ENCODE measurements at places on chromosomes 11 and 22.

DNA sequence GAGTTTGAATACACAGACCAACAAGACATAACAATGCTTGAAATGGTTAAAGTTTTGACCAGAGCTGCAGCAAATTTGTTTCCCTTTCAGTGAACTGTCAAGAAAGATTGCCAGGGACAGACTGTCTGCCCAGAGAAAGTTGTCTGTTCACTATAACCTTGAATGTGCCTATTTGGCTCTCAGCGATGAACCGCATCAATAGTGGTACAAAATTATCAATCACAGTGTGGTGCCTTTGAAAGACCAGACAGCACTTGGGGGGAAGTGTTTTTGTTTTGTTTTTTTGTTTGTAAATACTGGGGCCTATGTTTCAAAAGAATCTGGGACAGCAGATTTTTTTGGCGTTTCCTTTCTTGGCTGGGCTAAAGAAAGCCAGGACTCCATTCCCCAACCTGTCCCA is 123.1 kb downstream of the CD44 start:
- DNase-seq, result no peak

- DNase-seq, result no peak
Observed at GRCh38 chr11:21072558-21072957, 403.2 kb downstream of the NELL1 start.

GRCh38 chr11:8545698-8546366 is 48.2 kb downstream of the STK33 start:
- no peak for DNase-seq

DNA sequence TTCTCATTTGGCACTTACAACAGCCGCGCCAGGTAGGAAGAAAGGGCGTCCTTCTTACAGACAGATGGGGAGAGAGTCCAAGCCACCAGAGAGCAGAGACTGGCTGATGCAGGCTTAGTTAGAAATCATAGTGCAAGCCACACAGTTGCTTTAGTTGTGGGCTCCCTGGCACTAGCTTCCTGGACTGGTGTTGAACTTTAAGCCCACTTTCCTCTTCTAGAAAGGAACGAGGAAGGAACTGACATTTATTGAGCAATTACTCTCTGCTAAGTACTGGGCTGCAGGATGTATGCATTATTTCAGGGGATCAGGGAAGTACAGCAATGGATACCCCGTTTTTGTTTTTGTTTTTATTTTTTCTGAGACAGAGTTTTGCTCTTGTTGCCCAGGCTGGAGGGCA is 3.0 kb downstream of the BACE1 start:
- DNase-seq, result no peak

DNA sequence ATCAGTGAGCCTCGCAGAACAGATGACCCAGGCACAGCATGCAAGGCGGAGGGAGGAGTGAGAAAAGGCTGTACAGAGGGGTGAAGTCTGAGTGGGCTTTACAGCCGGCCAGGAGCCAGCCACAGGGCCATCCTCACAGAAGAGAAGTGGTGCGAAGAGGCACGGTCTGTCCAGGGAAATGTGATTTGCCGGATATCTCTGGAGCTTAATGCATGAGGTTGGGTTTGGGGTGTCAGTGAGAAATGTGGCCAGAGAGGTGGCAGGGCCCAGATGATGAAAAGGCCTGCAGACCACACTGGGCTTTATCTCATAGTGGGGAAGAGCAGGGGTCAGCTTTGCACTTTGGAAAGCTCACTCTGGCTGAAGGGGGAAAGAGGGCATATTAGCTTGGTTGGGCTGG is 255.2 kb downstream of the BUD13 start:
- DNase-seq, result no peak

DNA sequence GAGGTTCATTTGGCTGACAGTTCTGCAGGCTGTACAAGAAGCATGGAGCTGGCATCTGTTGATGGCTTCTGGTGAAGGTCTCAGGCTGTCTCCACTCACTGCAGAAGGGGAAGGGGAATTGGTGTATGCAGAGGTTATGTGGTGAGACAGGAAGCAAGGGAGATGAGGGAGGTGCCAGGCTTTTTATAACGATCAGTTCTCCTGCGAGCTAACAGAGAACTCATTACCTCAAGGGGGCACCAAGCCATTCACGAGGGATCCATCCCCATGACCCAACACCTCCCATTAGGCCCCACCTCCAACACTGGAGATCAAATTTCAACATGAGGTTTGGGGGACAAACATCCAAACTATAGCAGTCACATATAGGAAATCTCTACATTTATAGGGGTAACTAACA is 38.7 kb upstream of the E2F8 start:
- DNase-seq, result no peak

DNA sequence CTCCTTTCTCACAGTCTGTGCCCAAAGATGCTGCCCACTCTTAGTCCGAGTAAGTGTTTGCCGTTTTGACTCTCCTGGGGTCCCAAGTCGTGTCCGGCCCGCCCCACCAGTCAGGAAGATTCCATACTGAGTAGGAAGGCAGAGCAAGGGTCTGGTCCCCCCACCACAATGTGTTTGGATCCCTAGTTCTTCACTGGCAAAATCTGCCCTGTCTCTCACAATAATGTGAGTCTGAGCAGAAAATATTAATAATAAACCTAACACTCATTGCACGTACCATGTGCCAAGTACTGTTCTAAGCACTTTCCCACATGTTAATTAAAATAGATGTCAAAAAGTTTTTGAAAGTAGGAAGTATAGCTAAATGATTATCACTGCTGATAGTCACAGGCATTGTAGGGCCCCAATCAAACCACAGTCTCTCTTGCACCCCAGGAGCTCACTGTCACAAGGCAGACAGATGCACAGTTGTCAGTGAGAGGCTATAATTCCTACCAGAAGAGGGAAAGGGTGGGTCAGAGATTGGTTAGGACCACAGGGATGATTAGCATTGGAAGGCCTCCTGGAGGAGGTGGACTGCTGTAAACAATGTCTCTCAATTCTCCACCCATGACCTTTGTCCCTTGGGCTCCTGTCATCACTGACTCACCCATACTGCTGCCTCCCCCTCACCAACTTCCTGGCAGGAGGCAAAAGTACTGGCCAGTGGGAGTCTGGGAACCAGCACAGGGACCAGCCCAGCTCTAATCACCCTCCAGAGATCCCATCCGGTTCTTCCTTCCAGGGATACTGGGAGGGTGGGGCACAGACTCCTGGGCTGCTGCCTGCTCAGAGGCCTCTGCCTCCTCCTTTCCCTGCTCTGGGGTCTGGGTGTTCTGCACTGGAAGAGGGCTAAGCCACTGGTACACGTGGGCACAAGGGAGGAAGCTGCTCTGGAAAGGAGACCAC is 1.0 kb upstream of the POLD4 start:
- DNase-seq, result peak; percentile 90

- DNase-seq, result no peak
Observed at GRCh38 chr22:49788504-49788903, 39.2 kb downstream of the BRD1 start.

DNA sequence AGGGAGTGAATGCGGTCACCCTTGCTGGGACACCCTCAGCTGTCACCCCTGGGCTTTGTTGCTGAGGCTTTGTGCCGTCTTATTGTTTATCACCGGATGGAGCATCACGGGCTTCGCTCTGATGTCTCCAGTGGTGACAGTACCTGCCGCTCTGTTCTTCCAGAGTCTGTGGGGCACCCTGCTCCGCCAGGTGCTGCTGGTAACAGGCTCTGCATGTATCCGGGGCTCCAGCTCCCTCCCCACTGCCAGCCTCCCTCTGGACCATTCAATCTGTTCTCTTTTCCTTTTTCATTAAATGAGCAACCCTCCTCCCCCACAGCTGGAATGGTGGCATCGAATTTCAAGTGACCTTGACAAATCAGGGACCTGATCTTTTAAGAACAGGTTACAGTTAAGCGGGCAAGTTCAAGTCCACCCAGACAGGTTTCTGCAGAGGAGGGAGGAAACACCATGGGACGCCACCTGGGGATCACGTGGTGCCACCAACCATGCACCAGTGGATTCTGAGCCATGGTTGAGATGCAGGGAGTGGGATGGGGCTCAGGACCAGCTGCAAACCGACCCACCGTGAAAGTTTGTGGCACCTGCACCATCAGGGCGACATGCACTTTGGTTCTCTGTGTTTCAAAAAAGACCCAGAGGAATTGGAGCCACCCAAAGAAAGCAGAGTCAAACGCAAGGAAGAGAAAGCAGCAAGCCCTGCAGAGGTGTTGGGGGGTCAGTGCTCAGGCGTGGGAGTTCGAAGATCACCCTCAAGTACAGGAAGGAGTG is 89.3 kb downstream of the BCR start:
- DNase-seq, result no peak

- DNase-seq, result no peak
Observed at GRCh38 chr11:14224395-14224794, 134.6 kb downstream of the RRAS2 start.

DNA sequence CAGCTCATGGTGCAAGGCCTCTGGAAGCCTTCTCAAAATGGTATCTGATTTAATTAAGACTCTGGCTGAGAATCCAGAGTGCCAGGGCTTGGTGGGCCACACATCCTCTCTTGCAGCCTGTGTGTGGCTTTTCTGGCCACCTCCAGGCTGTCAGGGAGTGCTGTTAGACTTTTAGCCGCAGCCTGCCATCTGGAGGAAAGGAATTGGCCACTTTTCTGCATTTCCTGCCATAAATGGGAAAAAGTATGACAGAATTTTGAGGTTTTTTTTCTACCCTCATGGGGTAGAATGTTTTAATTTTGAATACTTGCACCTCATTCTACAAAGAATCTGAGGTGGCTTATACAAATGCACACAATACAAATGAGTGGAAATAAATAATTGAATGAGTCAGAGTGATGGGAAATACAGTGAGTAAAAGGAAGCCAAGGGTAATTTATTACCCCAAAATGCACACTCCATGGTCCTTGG is 218.4 kb downstream of the ADAMTS15 start:
- no peak for DNase-seq

- DNase-seq, result no peak
Observed at GRCh38 chr11:44709966-44710365, 16.8 kb upstream of the TSPAN18 start.

- no peak for DNase-seq
Observed at GRCh38 chr11:132158091-132158490, 787.7 kb downstream of the NTM start.

DNA sequence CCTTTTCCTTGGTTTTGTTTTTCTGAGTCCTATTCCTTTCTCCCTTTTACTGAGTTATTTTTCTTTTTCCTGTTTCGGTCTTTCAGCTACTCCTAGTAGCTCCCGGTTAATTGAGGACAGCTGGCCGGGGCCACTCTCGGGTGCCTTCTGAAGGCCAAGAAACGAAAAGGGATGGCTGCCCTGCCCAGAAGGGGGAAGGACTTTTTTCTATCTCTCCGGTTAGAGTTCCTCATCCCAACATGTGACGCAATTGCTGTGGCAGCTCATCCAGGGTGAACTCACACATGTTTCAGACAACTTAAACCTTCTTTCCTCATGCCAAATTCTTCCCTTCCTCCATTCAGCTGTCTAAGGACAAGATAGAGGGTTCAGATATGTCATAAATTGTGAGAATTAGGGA is 83.6 kb downstream of the PIWIL4 start:
- no peak for DNase-seq

DNA sequence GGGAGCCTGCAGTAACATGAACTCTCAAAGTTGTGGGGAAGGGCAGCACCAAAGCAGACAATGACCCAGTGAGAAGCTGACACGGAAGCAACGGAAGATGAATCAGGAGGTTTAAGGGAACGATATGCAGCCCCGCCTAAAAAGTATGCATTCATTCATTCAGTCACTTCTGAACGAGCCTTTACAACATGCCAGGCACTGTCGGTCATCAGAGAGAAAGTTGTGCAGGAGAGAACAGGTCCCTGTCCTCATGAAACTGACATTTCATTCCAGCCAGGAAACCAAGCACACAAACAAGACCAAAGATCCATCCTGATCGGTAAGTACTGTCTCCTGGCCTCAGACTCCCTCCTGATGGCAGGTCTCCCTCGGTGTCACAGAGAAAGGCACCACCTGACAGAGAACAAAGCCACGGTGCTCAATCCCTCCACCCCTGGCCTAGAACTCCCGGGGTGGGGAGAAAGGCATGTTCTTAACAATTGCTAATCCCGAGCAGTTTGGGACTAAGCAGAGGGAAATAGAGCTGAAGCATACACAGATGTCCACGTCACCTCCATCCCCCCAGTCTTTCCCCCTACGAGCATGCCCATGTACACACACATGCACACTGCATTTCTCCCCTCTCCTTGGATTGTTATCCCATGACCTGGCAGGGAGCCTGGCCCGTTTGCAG is 49.3 kb downstream of the LRFN4 start:
- DNase-seq, result no peak

DNA sequence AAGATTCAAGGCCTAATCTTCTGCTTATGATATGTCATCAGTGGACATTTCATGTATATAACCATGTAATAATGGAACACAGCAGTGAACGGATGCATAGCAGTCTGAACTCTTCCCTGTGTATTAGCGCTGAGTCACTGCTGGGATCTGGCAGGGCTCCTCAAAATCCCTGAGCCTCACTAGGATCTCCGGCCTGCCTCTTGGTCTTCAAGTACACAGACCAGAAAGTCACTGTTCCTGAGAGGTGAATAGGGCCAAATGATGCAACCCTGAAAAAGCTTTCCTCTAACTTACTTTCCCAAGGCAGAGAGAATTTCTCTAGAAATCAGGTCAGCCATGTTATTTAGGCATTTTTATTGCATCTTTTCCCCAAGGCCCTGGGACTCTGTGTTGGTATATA is 35.0 kb downstream of the POU2AF1 start:
- DNase-seq, result no peak

GRCh38 chr11:13713982-13714381 is 45.5 kb downstream of the FAR1 start:
- no peak for DNase-seq

- DNase-seq, result no peak
Observed at GRCh38 chr11:108137212-108137611, 15.8 kb downstream of the ACAT1 start.

GRCh38 chr11:36211761-36212430 is 77.3 kb downstream of the COMMD9 start:
- DNase-seq, result no peak

GRCh38 chr22:38802671-38803121 is 8.8 kb upstream of the DNAL4 start:
- DNase-seq, result peak; percentile 86

DNA sequence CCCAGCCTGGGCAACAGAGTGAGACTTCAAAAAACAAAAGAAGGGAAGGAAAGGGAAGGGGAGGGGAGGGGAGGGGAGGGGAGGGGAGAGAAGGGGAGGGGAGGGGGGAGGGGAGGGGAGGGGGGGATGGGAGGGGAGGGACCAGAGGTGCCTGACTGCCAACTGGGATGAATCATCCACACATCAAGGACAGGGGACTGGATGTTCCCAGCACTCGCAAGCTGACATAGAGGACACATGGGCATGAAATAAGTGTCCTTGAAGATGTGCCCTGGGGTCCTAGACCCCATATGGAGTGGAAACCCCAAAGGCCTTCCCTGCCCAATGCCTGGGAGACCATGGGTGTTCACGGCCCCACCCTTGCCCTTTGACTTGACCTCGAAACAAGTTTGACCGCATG is 19.8 kb downstream of the TST start:
- no peak for DNase-seq

Data from kidney epithelial cell (primary cell).